ENCODE measurements at places on chromosomes 11 and 22.
A peak's percentile ranks its signal among the peaks of the same experiment; 100 is the strongest.

DNA sequence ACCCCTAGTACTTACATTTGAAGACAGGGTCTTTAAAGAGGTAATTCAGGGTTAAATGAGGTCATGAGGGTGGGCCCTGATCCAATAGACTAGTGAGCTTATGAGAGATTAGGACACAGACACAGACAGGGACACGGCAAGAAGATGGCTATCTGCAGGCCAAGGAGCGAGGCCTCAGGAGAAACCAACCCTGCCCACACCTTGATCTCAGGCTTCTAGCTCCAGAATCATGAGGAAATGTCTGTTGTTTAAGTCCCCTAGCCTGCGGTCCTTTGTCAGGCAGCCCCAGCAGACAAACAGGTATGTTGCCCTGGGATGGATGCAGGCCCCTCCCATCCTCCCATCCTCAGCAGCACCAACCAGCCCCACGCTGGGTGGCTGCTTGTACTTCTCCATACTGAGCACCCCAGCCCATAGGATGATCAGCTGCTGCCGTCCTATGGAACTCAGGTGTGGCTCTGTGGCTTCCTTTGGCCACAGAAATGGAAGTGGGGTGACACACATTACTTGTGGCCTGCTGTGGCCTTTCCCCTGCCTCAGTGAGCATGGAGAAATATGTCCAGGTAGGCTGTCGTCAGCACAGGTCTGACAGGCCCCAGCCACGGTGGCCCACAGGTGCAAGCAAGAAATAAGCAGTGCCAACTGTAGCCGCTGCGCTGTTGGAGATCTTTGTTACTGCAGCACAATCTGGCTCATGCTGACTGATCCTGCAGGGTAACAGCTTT, 7.9 kb downstream of the GNB1L start:
- no peak for DNase-seq

DNA sequence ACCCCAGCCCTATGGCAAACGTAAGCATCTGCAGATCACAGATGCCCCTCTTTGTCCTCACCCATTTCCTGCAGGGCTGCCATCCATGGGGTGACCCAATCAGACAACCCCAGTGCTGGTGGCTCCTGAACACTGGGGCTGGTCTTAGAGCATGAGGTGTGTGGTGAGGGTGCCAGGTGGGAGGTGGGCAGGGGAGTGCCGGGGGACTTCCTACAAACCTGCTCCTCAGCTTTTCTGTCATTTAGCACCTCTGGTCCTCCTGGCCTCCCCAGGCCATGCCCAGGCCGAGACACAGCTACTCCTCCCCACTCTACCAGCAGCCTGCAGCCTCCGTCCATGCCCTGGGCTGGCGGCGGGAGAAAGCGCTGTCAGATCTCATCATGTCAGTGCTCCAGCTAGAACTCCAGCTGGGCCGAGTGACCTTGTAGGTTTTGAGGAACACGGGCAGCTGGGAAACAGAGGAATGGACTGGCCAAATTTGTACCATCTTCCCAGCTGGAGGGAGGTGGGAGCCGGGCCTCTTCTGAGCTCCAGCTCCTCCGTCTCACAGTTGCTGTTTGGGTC, 157.7 kb upstream of the NECTIN1 start:
- no peak for DNase-seq

DNA sequence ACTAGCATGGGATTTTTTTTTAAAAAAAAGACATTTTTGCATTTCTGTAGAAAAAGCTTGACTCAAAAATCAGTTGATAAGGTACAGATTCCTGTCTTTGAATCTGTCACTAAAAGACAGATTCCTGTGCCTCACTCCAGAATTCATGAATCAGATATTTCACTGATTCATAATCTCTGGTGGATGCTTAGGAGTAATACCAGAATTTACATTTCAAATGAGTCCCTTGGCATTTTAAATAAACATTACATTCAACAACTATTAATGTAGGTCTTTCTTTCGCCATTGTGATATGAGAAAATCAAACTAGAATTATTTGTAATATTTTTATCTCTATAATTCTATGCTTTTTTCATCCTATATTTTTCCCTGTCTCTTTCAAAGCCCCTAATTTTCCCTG, 128.3 kb downstream of the APIP start:
- no peak for DNase-seq

GRCh38 chr11:16912692-16913111, 101.5 kb downstream of the PLEKHA7 start:
- DNase-seq, result no peak

- DNase-seq, result no peak
Observed at GRCh38 chr22:32286290-32286840, 31.2 kb upstream of the SLC5A4 start.

GRCh38 chr22:39003165-39003638, 10.9 kb upstream of the APOBEC3C start:
- peak; percentile 76 for DNase-seq

DNA sequence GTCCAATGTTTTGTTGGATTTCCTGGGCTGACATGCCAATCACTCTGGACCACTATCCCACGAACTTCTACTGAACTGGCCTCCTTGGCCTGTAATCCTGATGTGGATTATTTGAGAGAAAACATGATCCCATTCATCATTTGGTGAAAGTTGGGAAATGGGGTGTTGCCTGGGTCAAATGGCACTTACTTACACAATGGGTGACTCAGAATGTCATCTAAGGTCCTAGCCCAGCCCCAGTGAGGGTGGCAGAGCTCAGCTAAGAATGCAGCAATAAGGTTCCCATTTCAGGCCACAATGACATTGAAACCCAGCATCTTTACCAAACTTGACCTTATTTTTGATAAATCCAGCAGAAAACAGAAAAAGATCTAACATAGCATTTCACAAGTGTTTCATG, 8.0 kb upstream of the DSCAML1 start:
- DNase-seq, result no peak

- no peak for DNase-seq
Observed at GRCh38 chr11:72081821-72082453, 1.3 kb downstream of the LRRC51 start.

Data from erythroblast (primary cell).